ENCODE measurements at places on chromosomes 2 and 18. TPM values are rescaled to one million over a fixed set of nuclear protein-coding genes. Genes with fewer than 3 reads are reported as not detected.

The SLC4A3 gene
- total RNA-seq = 0.27 TPM

The TRIP12 gene
- 370 TPM for total RNA-seq

The CCBE1 gene
- 1.5 TPM for total RNA-seq

The ITPRIPL1 gene
- total RNA-seq = 0.75 TPM

The GRHL1 gene
- 0.63 TPM for total RNA-seq

The TNFRSF11A gene
- total RNA-seq = 3.1 TPM

The AKAIN1 gene
- not detected for total RNA-seq

The TRAPPC12 gene
- 43.8 TPM for total RNA-seq

The OTOS gene
- not detected for total RNA-seq

The MAP3K19 gene
- total RNA-seq = not detected

The NYAP2 gene
- total RNA-seq = not detected

The RAMP1 gene
- total RNA-seq = 0.19 TPM

Data from endothelial cell of coronary artery (primary cell).